Hematopoietic multipotent progenitor cell treated with erythropoietin and hydrocortisone succinate and interleukin-3 and kit ligand, for 4 days (in vitro differentiated cells): ENCODE measurements at places on chromosomes 4 and X.

GRCh38 chrX:31653422-31653821 lies 581.6 kb upstream of the FTHL17 start:
- DNase-seq: no peak

DNA sequence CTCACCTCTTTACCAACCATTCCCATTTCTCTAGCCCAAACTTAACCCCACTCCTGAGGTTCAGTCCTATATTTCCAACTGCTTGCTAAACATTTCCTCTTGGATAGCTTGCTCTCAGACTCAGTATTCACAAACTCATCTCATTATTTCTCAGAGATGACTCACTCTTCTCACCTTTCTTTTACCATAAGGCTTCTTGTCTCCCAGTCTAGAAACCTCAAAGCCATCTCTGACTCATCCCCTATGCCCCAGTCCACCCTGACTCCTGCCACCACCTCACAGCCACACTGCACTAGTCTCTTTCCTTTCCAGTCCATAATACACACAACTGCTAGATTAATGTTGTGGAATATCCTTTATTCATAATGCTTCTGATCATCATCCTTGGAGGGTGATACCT lies 4.8 kb downstream of the FRMPD3 start:
- DNase-seq: no peak

- DNase-seq: no peak
Measured at GRCh38 chr4:15610855-15611254, 44.3 kb downstream of the FBXL5 start.

DNA sequence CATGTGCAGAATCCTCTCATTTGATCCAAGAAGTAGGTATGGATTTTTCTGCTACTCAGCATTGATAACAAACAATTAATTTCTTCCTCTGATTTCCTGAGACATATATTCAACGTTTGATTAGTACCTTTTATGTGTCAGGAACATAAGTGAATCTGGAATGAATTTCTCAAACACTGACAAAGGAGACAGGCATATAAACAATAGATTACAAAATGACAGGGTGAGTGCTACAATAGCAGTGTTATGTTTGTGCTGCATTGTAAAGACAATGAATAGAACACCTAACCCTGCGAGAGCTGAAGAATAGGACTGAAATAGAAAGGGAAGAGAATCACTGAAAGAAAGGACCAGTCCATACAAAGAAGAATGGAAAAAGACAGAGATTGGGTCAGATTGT lies 52.9 kb downstream of the ARHGAP24 start:
- no peak for DNase-seq

GRCh38 chr4:86825511-86825910 lies 23.7 kb downstream of the SLC10A6 start:
- no peak for DNase-seq

- no peak for DNase-seq
Measured at GRCh38 chr4:55382488-55383003, 13.2 kb upstream of the TMEM165 start.

- DNase-seq: no peak
Measured at GRCh38 chr4:37648084-37648817, 37.9 kb downstream of the RELL1 start.

DNA sequence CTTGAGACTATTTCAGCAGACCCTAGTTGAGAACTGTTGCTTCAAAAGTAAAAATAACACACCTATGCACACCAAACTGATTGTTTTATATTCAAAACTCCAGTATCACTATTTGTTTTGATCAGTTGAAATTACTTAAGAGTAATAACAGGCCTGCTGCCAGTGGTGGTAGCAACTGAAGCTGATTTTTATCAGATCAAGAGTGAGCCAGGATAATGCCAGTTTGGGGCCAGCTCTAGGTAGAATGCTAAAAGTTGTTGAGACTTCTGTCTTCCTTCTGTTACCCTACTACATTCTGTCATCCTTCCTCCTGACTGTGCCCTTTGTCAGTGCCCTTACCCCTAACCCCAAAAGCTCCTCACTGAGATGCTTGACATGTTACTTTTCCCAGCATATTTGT lies 228.7 kb upstream of the SPRY1 start:
- peak; percentile 51 for DNase-seq

DNA sequence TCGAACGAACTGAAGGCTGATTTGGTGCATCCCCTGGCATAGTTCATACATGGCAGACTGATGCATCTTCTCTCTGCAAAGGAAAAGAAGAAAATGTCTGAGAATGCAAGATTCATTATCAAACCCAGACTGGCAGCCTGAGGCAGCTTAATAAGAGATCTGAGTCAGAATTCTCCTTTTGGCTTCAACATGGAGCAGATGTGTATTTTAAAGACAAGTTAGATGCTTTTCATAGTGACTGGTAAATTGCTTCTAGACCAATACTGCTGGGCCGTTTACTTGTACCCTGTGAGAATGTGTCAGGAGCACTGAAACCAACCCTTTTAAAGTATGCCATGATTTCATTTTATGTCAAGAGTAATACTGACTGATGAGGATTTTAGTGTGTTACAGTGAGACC lies 322.0 kb downstream of the NR3C2 start:
- no peak for DNase-seq

DNA sequence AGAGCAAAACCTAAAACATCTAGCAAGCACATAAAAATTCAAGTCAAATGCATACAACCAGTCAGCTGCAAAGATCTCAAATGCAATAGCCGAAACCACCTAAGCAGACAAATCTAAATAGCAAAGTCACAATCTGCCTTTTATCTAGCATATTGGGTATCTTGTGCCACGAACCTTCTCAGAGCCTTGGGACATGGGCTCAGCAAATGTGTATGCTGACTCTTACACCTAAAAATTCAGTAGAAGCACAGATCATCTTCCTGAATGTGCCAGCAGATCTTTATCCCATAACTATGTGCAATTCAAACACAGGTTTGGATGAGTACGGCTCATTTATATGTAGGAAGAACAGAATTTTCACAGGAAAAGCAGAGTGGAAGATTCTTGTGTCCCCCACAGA lies 492.1 kb downstream of the INPP4B start:
- no peak for DNase-seq

GRCh38 chrX:13691841-13692371 lies 3.0 kb downstream of the RAB9A start:
- no peak for DNase-seq

GRCh38 chrX:54560411-54560810 lies 30.4 kb downstream of the GNL3L start:
- no peak for DNase-seq

GRCh38 chr4:14262221-14262620 lies 634.7 kb upstream of the BOD1L1 start:
- no peak for DNase-seq

GRCh38 chrX:10156199-10157031 lies at the start of gene CLCN4:
CLCN4 (plus strand) TSS chrX:10156975; CDS start chrX:10185033, 28,058 bp downstream.
- DNase-seq: peak; percentile 78

DNA sequence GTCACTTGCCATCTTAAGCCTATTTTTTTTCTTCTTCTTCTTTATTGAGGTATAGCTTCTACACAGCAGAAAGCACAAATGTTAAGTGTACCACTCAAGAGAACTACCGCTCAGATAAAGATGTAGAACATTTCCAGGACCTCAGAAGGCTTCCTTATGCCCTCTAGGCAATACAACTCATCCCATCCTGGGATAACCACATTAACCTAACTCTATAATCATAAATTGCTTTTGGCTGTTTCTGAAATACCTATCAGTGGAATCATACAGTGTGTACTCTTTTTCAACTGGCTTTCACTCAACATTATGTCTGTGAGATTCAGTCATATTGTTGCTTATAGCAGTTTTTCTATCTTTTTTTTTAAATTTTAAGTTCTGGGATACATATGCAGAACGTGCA lies 51.7 kb downstream of the ARFIP1 start:
- no peak for DNase-seq

DNA sequence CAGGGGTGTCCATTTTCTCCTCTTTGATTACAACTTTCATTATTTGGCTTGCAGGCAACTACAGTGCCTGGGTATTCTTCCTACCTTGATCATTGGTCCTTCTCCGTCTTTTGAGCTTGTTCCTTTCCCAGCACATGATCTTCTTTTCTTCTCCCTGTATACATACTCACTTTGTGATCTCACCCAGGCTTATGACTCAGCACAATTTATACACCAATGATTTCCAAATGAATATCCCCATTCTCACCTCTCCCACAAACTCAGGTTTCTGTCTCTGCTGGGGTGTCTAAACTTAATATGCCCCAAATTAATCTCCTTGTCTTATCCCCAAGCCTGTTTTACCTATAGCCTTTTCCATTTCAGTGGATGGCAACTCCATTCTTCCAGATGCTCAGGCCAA lies 19.5 kb upstream of the C4orf54 start:
- DNase-seq: no peak

GRCh38 chr4:68599150-68599549 lies 23.0 kb upstream of the UGT2B17 start:
- DNase-seq: no peak

GRCh38 chrX:139738581-139738980 lies 30.6 kb upstream of the MCF2 start:
- no peak for DNase-seq
